ENCODE measurements at places on chromosomes 2 and 18.

- no peak for DNase-seq
These were observed 165.0 kb downstream of the PLCL1 start for GRCh38 chr2:197969391-197969893.

- DNase-seq, result no peak
These were observed 293.6 kb upstream of the ATP5MC3 start for GRCh38 chr2:175475130-175475529.

DNA sequence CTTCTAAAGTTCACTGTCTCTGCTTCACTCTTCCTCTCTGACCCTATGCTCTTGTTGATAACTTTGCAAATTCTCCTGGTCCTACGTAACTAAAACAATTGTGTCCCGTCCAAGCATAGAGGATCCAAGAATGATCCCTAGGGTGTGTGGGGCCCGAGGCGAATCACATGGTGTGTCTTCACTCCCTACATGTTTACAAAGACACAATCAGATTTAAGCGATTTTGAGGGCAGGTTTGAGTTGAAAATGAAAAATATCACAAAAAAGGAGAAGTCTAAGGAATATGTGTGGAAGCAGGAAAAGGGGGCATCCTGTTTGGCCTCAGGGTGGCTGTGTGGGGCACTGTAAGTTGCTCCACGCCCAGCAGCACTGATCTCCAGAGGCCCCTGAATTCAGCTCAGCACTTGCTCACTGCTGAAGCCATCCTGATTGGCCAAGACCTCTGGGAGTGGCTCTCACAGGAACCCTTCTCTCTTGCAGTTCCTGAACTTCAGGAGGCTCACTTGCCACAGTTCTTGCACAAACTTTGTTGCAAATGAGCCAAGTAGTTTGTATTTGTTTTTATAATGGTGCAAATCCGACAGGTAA lies 363.6 kb downstream of the ZNF521 start:
- no peak for DNase-seq

GRCh38 chr2:190947711-190948251 lies 66.2 kb downstream of the STAT1 start:
- no peak for DNase-seq

DNA sequence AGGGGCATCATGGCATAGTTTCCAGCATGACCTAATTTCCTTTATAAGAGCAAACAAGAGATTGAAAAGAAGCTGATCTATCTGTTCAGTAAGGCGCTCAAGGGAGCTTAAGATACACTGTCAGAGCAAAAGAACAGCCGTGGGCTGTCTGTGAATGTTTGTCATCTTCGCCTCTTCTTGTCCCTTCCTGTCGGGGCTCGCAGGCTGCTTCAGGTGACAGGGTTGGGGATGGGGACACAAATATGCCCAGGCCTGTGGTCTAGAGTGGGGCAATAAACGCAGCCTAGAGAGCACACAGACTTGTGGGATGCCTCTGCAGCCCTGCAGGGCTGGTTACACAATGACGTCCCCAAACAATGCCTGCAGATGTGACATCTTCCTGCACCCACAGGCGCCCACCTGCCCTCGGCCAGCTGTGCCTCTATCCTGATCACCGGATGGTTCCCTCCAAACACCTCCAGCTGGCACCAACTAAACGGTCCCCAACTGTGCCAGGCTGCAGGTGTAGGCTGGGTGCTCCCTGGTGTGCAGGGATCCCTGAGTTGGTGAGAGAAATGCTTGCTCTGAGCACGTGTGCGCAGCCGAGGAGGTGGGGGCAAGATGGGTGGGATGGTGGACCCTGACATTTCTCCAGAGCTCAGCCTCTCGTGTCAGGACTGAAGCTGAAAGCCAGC lies 72.8 kb downstream of the EDAR start:
- no peak for DNase-seq

GRCh38 chr2:64945973-64946768 lies 43.0 kb upstream of the SLC1A4 start:
- DNase-seq, result peak; percentile 45

DNA sequence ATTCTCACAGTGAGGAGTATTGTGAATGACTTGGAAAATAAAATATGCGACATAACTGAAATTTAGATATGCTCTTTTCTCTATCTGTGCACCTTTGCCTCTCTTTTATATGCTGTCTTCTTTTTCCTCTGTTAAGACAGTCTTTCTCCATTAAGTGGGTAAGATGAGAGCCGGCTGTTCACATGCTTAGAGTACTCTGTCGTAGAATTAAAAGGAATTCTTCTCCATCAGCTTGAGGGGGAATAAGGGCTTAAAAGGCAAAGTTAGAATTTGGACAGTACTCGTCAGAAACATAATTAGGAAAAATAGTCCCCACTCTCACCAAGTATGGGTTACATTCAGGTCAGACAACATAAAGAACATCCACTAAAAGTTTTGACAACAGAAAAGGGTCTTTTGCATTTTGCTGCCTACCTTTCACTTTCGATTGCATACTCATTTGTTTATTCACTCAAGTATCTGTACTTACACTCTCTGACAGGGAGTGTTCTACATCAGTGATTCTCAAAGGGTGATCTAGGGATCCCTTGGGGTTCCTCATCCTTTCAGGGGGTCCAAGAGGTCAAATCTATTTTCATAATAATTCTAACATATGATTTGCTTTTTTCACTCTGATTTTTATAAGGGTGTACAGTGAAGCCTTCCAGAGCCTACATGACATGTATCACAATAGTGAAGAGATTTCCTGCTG lies 48.0 kb downstream of the ARHGAP15 start:
- DNase-seq, result no peak
